ENCODE measurements at places on chromosomes 3 and 15. TPM values are rescaled to one million over a fixed set of nuclear protein-coding genes. Genes with fewer than 3 reads are reported as not detected.

Gene SLC28A2
- total RNA-seq, result not detected

Gene COMMD4
- 76.6 TPM for total RNA-seq

Gene CRABP1
- not detected for total RNA-seq

Gene ANKUB1
- not detected for total RNA-seq

Gene PLA1A
- total RNA-seq, result not detected

Gene CFAP91
- total RNA-seq, result not detected

Gene CCDC54
- total RNA-seq, result not detected

Gene PRR20G
- not detected for total RNA-seq

Gene OR4F6
- not detected for total RNA-seq

Gene ANO10
- 10.7 TPM for total RNA-seq

Gene CIB2
- 1.2 TPM for total RNA-seq
